ENCODE measurements at places on chromosomes 13 and 19. TPM values are rescaled to one million over a fixed set of nuclear protein-coding genes. Genes with fewer than 3 reads are reported as not detected.
A peak's percentile ranks its signal among the peaks of the same experiment; 100 is the strongest.

GRCh38 chr19:48741129-48741999 lies 954 bp upstream of the RASIP1 start:
- peak; percentile 70 for DNase-seq

DNA sequence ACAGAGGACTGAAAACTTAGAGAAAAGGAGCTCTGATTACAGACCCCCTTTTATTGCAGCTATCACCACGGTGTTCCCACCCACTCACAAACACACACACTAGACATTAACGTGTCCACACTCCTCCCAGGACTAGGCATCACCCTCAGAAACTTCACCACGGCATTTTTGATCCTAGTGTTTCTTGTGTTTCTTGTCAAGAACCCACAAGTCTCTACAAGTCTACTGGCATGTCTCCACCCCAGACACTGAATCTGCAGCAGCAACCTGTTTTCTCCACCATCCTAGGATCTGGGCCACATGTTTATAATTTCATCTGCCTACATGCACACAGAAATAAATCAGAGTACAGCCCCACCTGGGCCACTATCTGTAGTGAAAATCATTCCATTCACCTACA lies 4.3 kb downstream of the ZNF486 start:
- no peak for DNase-seq

GRCh38 chr13:98089246-98089645 lies 53.6 kb upstream of the FARP1 start:
- no peak for DNase-seq

Gene WDR83
- 19.5 TPM for total RNA-seq

DNA sequence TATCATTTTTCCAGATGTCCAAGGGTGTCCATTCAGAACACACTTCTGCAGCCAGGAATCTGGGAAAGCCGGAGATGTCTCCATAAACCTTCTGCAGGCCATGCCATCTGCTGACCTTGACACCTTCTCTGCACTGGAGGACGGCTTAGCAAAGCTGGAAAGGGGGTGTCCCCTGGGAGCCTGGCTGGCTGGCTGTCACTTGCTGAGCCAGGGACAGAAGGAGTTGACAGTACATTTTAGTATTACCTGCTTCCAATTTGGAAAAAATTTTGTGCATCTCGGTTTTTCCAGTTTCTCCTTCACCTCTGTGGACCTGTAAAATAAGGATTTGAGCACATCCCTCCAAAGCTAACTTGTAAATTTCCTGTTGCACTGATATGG lies 8.1 kb upstream of the CHST8 start:
- no peak for DNase-seq

Gene MISP3
- total RNA-seq = 1.6 TPM
